ENCODE measurements at places on chromosomes 5 and 9. TPM values are rescaled to one million over a fixed set of nuclear protein-coding genes. Genes with fewer than 3 reads are reported as not detected.

Gene BTNL8
- not detected for polyA plus RNA-seq

- H3K4me1 ChIP-seq, result no peaks in the 10 kb centered on the region
- no peaks in the 10 kb centered on the region for H3K27me3 ChIP-seq
- DNase-seq, result no peak
Measured at GRCh38 chr5:175830586-175831300, 40.6 kb upstream of the CPLX2 start.

Gene TAF11L10
- polyA plus RNA-seq, result not detected

GRCh38 chr9:3401221-3401954, 124.4 kb downstream of the RFX3 start:
- no peaks in the 10 kb centered on the region for H3K4me1 ChIP-seq
- DNase-seq, result no peak
- no peak overlapping the region for H3K27ac ChIP-seq
- H3K4me3 ChIP-seq, result no peak overlapping the region

Gene SLC34A3
- polyA plus RNA-seq, result not detected

Gene KCNIP1
- not detected for polyA plus RNA-seq

Gene PLCXD3
- polyA plus RNA-seq, result 0.12 TPM

- H3K27ac ChIP-seq, result peak overlapping the region; percentile 92
- peak overlapping the region; percentile 84 for H3K4me3 ChIP-seq
- no peak for DNase-seq
- peaks cover 44% of the 10 kb centered on the region for H3K4me1 ChIP-seq
- H3K27me3 ChIP-seq, result no peaks in the 10 kb centered on the region
Measured at GRCh38 chr5:102866237-102866600, 111.1 kb downstream of the PAM start.

Gene KIAA0825
- 0.57 TPM for polyA plus RNA-seq

Gene BARHL1
- not detected for polyA plus RNA-seq

- peaks cover 7% of the 10 kb centered on the region for H3K27me3 ChIP-seq
- H3K36me3 ChIP-seq, result no peaks in the 10 kb centered on the region
- peaks cover 4% of the 10 kb centered on the region for H3K4me1 ChIP-seq
- H3K27ac ChIP-seq, result no peak overlapping the region
- no peak overlapping the region for H3K4me3 ChIP-seq
Measured at GRCh38 chr5:178288401-178289368, 56.1 kb upstream of the PHYKPL start.

Gene MYMK
- polyA plus RNA-seq, result not detected

DNA sequence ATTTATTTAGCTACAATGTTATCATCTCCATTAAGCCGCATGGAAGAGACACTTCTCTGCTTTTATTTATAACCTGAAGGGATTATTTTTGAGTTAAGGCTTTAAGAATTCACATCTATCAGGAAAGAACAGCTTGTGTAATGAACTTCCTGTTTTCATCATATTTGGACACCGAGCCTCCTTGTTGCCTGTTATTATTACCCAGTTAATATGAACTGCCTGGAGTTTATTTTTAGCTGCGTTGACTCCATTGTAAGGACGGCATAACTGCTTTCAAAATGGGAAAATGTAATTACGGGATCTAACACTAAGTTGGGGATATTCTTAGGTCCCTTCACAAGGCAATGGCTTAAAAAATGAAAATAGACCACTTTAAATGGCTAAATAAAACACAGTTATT, 89.0 kb upstream of the NR4A3 start:
- no peaks in the 10 kb centered on the region for H3K4me1 ChIP-seq
- H3K36me3 ChIP-seq, result no peaks in the 10 kb centered on the region
- H3K27me3 ChIP-seq, result no peaks in the 10 kb centered on the region
- H3K4me3 ChIP-seq, result no peak overlapping the region
- no peak overlapping the region for H3K27ac ChIP-seq
- DNase-seq, result no peak

GRCh38 chr5:163540696-163541095, 35.3 kb downstream of the MAT2B start:
- no peaks in the 10 kb centered on the region for H3K36me3 ChIP-seq
- no peak for DNase-seq
- no peaks in the 10 kb centered on the region for H3K27me3 ChIP-seq
- no peaks in the 10 kb centered on the region for H3K4me1 ChIP-seq
- H3K27ac ChIP-seq, result no peak overlapping the region
- H3K4me3 ChIP-seq, result no peak overlapping the region

Gene SLC36A3
- polyA plus RNA-seq, result not detected

Gene ZFP37
- polyA plus RNA-seq, result 1.0 TPM

Gene CCDC171
- polyA plus RNA-seq, result 0.23 TPM

Gene LCNL1
- polyA plus RNA-seq, result 0.14 TPM

Gene RLN2
- not detected for polyA plus RNA-seq

GRCh38 chr9:81686614-81687520, 2.5 kb downstream of the TLE1 start:
- H3K4me1 ChIP-seq, result peaks cover 39% of the 10 kb centered on the region
- no peaks in the 10 kb centered on the region for H3K36me3 ChIP-seq
- DNase-seq, result peak; percentile 89
- no peaks in the 10 kb centered on the region for H3K27me3 ChIP-seq
- H3K27ac ChIP-seq, result peak overlapping the region; percentile 79

Gene LCN15
- polyA plus RNA-seq, result 0.14 TPM

GRCh38 chr9:125987420-125987819, 240.2 kb downstream of the PBX3 start:
- no peak overlapping the region for H3K27ac ChIP-seq
- DNase-seq, result peak; percentile 44
- no peaks in the 10 kb centered on the region for H3K4me1 ChIP-seq
- H3K27me3 ChIP-seq, result peaks cover 2% of the 10 kb centered on the region
- no peak overlapping the region for H3K4me3 ChIP-seq

DNA sequence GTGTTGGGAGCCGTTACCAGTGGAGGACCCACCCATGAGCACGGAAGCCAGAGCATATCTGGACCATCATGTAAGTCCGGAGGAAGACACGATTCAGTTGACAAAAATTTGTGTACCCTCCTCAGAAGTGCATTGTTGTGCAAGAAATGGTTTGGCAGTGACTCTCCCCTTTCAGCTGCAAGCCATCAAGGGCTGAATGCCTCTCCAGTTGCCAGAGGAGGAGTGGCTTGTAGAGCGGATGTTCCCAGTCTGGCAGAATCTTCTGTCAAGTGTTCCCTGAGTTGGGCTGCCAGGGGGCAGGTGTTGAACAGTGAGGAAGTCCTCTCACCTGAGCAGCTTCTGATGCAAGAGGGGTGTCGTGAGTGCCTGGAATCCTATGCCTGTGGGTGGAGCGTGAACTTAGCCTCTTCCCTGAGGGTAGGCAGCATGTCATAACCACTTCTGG, 27.6 kb upstream of the CDKN2AIPNL start:
- no peaks in the 10 kb centered on the region for H3K36me3 ChIP-seq
- H3K4me1 ChIP-seq, result peaks cover 75% of the 10 kb centered on the region
- no peak overlapping the region for H3K4me3 ChIP-seq
- peak overlapping the region; percentile 98 for H3K27ac ChIP-seq
- peak; percentile 86 for DNase-seq

Gene ENG
- polyA plus RNA-seq, result 28.6 TPM

- no peaks in the 10 kb centered on the region for H3K36me3 ChIP-seq
- H3K4me3 ChIP-seq, result no peak overlapping the region
- no peak overlapping the region for H3K27ac ChIP-seq
- no peaks in the 10 kb centered on the region for H3K4me1 ChIP-seq
Measured at GRCh38 chr5:106574820-106575219, 1095.9 kb downstream of the EFNA5 start.

GRCh38 chr5:147140558-147140957, 94.3 kb upstream of the STK32A start:
- H3K4me1 ChIP-seq, result no peaks in the 10 kb centered on the region
- no peaks in the 10 kb centered on the region for H3K36me3 ChIP-seq
- H3K27ac ChIP-seq, result no peak overlapping the region
- no peak for DNase-seq
- no peaks in the 10 kb centered on the region for H3K27me3 ChIP-seq
- no peak overlapping the region for H3K4me3 ChIP-seq

DNA sequence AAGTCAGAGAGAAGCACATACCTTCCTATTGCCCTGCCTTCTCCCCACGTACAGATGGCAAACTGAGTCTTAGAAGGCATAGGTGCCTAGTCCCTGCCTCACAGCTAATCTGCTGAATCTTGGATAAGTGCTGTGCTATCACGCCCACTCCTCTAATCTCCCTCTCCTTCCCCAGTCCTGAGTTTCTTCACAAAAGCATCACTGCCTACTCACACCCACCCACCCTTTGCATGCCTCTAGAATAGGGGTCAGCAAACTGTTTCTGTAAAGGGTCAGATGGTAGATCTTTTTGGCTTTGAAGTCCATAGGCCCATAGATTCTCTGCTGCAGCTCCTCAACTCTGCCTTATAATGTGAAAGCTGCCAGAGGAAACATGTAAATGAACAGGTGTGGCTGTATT, 23.2 kb upstream of the JADE2 start:
- peaks cover 41% of the 10 kb centered on the region for H3K4me1 ChIP-seq
- H3K27ac ChIP-seq, result peak overlapping the region; percentile 70
- no peaks in the 10 kb centered on the region for H3K36me3 ChIP-seq
- H3K27me3 ChIP-seq, result no peaks in the 10 kb centered on the region
- no peak overlapping the region for H3K4me3 ChIP-seq

Gene RHOBTB3
- polyA plus RNA-seq, result 53.2 TPM

DNA sequence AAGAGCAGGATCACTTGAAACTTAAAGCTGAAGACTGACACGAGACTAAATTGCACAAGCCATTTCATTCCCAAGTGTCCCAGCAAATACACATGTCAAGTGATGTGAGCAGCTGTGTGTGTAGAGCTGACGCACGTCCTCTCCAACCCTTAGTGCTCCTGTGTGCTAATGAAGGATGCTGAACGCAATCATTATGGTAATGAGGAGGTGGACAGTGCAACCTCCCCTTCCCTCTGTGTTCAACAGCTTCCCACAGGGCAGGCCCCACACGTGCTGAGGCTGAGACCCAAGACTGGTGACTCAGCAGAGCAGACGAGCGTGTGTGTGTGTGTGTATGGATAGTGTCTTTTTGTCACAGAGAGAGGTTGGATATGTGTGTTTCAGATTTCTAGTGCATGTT, 702.1 kb downstream of the SEMA5A start:
- no peak overlapping the region for H3K4me3 ChIP-seq
- H3K27me3 ChIP-seq, result no peaks in the 10 kb centered on the region
- no peaks in the 10 kb centered on the region for H3K4me1 ChIP-seq
- H3K27ac ChIP-seq, result no peak overlapping the region
- no peak for DNase-seq

DNA sequence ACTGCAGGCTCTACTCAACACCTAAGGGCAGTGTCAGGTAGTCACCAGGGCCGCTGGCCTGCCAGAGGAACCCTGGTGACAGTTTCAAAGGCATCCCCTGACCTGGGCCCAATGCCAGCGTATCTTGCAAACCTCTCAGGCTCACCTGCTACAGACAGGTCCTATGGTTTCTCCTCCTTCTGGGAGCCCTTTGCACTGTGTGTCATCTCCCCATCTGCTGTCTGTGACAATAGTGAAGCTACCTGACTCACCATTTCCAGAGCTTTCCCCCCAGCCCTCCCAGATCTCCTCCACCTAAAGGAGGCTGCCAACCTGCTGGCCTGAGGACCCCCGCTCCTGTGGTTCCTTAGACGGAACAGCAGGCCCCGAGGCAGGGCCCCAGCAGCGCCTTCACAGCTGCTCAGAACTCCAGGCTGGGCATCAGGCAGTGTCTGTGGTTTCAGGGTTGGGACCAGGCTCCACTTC, 203.1 kb downstream of the FSTL4 start:
- no peak for DNase-seq
- H3K4me3 ChIP-seq, result no peak overlapping the region
- H3K27ac ChIP-seq, result no peak overlapping the region

DNA sequence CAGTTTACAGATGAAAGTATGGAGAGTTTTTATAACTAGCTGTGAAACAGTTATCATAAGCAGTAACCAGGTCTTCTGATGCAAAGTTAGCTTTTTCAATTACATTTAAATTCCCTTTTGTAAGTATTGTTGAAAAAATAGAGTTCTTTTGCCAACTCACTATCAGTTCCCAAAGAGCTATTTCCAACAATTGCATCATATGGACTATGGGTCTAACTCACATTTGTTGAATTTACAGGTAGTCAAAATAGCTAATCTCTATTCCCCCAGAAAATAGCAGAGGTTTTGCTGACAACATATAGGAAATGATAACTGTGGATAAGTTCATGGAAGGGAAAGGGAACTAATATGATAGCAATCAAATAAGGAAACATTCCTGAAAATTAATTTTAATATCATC, 1.4 kb downstream of the SPINK1 start:
- no peak overlapping the region for H3K27ac ChIP-seq
- no peaks in the 10 kb centered on the region for H3K27me3 ChIP-seq
- H3K4me1 ChIP-seq, result no peaks in the 10 kb centered on the region
- no peak for DNase-seq

Gene SLC27A4
- polyA plus RNA-seq, result 24.7 TPM

GRCh38 chr5:139650031-139650688, 2.0 kb downstream of the CXXC5 start:
- no peaks in the 10 kb centered on the region for H3K36me3 ChIP-seq
- H3K27me3 ChIP-seq, result no peaks in the 10 kb centered on the region
- peak overlapping the region; percentile 98 for H3K27ac ChIP-seq
- H3K4me1 ChIP-seq, result peaks cover 40% of the 10 kb centered on the region
- no peak for DNase-seq

GRCh38 chr9:76916231-76916630, 10.3 kb upstream of the PRUNE2 start:
- H3K4me3 ChIP-seq, result no peak overlapping the region
- H3K27me3 ChIP-seq, result no peaks in the 10 kb centered on the region
- no peak overlapping the region for H3K27ac ChIP-seq
- no peaks in the 10 kb centered on the region for H3K36me3 ChIP-seq
- no peaks in the 10 kb centered on the region for H3K4me1 ChIP-seq
- DNase-seq, result no peak

Measured in psoas muscle (tissue), 8 donors.